Lung microvascular endothelial cell (primary cell): ENCODE measurements at places on chromosomes 7 and 10.

DNA sequence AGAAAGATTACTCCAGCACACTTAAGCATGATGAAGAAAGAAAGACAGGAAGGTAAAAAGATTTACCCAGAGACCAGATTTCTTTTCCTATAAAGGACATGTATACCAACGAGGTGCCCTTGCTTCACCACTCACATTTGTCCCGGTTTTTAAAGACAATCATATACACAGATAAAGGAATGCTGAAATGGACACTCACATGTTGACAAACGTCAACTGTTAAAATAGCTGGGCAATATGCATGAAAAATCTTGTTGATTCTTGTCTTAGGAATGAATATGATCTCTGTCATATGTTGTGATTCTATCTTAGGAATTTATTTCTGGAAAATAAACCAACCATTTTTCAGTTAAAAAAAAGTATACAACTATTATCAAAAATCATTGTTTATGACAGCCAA lies 158.2 kb downstream of the SRPK2 start:
- DNase-seq = no peak

GRCh38 chr7:119684763-119685162 lies 588.2 kb upstream of the KCND2 start:
- no peak for DNase-seq

DNA sequence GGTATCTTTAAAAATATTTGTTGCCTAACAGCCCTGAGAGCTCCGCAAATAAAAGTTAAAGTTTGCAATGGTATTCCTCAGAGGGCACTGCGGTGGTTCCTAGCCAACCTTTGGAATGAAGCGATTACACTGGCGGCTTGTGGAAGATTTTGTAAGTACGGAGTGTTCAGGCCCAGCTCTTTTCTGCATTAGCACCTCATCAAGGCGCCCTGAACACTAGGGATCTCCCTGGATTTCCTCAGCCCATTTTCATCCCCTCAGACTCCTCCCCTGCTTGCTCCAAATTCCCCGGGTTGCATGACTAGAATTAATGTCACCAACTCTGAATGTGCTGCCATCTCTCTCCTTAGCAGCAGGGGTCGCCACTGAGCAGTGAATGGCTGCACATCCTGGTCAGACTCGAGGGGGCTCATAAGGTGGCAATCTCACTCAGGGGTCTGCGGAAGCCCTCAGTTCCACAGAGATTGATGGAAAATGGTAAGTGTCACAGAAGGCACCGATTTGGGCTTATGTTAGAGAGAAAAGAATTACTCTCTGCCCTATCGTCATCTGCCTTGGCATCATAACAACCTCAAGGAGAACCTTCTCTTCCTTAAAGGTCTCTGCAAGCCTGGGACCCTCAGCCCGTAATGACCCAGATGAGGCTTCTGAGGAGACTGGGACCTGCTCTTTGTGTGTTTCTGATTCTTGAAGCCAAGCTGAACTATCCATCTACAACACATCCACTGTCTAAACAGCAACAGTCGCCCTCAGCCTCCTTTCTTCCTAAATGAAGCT lies 262.8 kb upstream of the AOAH start:
- DNase-seq = peak; percentile 54

DNA sequence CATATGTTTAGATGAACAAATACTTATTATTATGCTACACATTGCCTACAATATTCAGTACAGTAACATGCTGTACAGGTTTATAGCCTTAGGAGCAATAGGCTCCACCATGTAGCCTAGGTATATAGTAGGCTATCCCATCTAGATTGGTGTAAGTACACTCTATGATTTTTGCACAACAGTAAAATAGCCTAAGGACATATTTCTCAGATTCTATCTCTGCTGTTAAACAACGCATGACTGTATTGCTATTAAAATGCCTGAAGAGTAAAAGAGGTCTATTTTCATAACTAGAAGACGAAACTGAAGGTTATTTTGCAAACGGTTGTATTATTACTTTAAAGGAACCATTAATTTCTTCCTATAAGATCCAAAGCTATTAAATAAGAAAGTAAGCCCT lies 88.3 kb downstream of the SEMA3A start:
- DNase-seq = no peak
